Activated CD8-positive, alpha-beta memory T cell treated with anti-CD3 and anti-CD28 coated beads for 1 hour (primary cell): ENCODE measurements at places on chromosomes 2 and 18.

DNA sequence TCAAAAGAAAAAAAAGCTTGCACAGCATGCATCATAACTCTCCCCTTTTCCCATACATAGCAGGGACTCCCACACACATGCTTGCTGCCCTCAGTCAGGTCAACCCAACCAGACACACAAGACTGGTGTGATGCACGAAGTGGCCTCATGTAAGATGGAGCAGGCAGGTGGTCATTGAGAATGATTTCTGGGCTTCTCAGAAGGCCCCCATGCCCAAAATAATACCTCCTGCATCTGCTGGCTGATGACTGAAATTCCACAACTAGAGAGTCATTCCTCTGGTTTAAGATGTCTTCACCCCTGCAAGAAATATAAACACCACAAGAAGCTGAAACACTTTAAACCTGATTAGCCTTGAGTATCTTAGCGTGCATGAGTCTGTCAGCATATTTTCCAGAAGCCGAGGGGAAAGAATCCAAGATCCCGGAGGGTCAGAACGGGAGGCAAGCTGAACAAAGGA is 131.1 kb downstream of the AFF3 start:
- no peak for DNase-seq

DNA sequence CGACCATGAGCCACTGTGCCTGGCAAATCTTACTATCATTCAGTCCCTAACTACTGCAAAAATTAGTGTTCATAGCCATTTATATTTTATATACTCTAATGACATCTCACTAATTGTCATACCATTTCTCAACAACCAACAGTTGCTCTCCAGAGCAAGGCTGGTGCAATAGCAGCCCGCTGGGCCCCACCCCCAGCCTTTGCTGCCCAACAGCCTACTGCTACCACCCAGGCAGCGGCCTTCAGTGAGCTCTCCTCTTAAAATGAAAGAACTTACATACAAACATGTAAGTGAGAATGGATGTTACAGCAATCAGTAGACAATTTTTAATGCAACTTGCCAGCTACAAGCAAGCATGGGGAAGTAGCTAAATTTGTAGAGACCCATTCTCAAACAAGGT is 90.5 kb downstream of the HNRNPLL start:
- DNase-seq: no peak

GRCh38 chr2:794554-795241 is 117.5 kb upstream of the TMEM18 start:
- DNase-seq: no peak

DNA sequence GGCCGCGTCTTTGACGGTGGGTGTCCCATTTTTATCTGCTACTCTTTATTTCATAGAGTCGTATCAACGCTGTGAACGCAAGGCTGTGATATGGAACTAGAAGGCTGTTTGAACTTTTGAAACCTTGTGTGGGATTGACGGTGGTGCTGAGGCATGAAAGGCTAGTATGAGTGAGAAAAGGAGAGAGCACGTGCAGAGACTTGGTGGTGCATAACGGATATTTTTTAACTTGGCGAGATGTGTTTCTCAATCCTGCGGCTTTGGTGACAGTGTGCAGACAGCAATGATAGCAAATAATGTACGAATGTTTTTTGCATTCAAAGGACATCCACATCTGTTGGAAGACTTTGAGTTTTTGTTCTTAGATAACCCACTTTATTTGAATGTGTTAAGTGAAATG is 6.2 kb downstream of the HES6 start:
- DNase-seq: no peak

GRCh38 chr18:59238385-59238784 is 18.4 kb downstream of the GRP start:
- DNase-seq: no peak

GRCh38 chr2:98474979-98475632 is 30.4 kb downstream of the INPP4A start:
- no peak for DNase-seq

GRCh38 chr2:179022685-179023084 is 27.3 kb downstream of the CCDC141 start:
- no peak for DNase-seq

- DNase-seq: no peak
Observed at GRCh38 chr2:172293952-172294351, 133.4 kb upstream of the ITGA6 start.

GRCh38 chr2:115160531-115161080 is 718.2 kb downstream of the DPP10 start:
- no peak for DNase-seq

- no peak for DNase-seq
Observed at GRCh38 chr18:2338601-2339000, 232.7 kb downstream of the METTL4 start.

DNA sequence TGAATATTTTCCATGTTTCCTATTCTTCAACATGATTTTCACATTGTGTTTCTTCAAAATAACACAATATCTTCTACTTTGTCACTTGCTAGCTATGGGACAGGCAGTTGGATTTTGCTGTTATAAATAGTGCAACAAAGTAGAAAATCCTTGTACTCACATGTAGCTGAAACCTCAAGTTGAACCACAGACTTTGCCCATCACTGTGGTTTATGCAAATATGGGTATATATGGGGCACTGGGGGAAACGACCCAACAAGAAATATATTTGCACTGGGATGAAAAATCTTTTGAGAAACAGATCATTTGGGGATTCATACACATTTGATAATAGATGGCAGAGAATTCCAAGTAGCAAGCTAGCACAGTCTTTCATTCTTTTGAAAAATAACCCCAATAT is 486.3 kb upstream of the MAP2 start:
- no peak for DNase-seq

DNA sequence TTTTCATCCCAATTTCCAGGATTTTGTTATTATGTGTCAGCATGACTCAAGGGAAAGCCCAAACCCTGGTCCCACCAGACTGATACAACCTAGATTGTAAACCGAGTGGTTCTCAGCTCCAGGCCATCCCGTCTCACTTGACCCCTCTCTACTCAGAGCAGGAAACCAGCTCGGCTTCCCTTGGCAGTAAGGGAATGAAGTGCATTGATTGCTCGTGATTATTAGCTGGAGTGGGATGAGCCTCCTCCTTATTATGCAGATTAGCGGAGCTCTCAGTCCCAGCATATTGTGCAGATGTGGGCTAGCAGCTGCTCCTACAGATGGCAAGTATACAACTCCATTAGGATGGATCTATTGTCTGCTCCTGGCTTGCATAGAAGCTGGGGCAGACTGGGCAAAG is 167.6 kb downstream of the LNPK start:
- DNase-seq: no peak

- no peak for DNase-seq
Observed at GRCh38 chr2:238699307-238700116, 148.4 kb upstream of the TWIST2 start.

GRCh38 chr2:30894498-30895119 is 87.4 kb upstream of the CAPN13 start:
- no peak for DNase-seq

- no peak for DNase-seq
Observed at GRCh38 chr2:8169443-8169842, 512.4 kb upstream of the ID2 start.

- no peak for DNase-seq
Observed at GRCh38 chr18:54710074-54710899, 118.0 kb upstream of the RAB27B start.

DNA sequence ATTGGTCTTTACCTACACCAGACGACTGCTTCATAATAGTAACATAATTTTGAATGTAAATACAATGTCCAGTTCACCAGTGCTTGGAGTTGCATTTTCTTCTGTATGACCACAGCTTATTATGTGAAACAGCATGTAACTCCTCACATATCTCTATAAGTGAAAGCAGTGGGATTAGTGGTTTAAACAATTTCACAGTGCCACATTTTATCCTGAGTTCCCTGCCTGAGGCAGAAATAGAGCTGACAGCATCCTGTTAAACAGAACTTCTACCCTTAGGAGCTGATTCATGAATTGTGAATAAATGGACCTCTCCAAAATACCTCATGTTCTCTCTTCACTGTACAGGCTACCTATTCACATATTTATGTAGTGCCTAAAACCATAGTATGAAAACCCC is 542.3 kb upstream of the VWC2L start:
- no peak for DNase-seq

- no peak for DNase-seq
Observed at GRCh38 chr2:42933824-42934254, 141.5 kb upstream of the HAAO start.

DNA sequence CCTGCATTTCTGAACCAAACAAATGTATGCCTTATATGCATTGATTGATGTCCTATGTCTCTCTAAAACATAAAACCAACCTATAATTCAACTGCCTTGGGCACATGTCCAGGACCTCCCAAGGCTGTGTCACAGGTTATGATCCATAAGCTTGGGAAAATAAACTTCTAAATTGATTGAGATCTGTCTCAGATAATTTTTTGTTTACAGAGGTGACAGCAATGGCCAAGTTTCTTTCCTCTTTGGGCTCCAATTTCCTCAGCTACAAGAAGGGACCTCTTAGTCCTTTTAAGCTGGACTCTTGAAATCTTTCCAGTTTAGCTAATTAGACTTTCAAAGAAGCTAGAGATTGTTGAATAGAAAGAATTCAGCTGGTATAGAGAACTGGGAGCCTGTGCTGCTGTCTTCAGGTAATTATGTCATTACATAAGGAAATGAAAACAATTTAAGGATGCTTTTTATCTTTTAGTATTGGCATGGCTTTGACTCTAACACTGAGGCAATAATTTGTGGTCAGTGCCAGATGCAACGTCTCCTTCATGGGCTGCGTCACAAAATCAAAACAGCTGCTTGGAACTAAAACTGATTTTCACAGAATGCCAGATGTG is 412.1 kb upstream of the TRIB2 start:
- DNase-seq: no peak

- DNase-seq: no peak
Observed at GRCh38 chr2:2564300-2565078, 233.4 kb upstream of the MYT1L start.

GRCh38 chr2:163757814-163758213 is 22.0 kb upstream of the FIGN start:
- DNase-seq: no peak

- DNase-seq: no peak
Observed at GRCh38 chr2:96152304-96153161, 7.3 kb upstream of the DUSP2 start.

- no peak for DNase-seq
Observed at GRCh38 chr2:64400733-64401528, 53.0 kb upstream of the LGALSL start.

- no peak for DNase-seq
Observed at GRCh38 chr2:105873281-105873680, 128.6 kb downstream of the NCK2 start.

- DNase-seq: no peak
Observed at GRCh38 chr2:14720739-14721138, 88.2 kb downstream of the LRATD1 start.

- DNase-seq: no peak
Observed at GRCh38 chr2:47003641-47004427, 88.2 kb upstream of the MCFD2 start.

DNA sequence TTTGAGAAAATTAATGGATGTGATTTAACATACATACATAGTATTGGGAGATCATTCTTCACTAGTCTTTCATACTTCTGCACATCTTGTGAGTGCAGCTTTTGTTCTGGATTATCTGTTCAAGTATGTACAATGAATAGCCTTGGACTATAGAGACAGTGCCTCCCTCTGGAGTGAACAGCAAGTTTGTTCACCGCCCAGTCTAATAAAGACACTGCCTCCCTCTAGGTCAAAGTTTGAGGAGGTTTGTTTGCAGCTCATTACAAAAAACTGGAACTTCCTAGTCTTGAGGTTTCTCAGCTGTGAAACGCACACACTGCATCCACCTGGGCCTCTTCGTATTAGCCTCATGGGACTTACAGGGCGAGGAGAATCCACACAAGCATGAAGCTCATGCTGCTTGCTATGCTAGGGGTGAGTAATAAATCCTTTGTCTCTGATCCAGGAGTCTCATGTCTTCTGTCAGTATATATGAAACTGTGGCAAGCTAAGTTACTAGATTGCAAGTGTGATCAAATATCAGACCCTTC is 26.0 kb upstream of the LAPTM4A start:
- no peak for DNase-seq

- DNase-seq: no peak
Observed at GRCh38 chr18:3547891-3548615, 98.1 kb downstream of the TGIF1 start.

GRCh38 chr2:105129722-105130232 is 91.9 kb downstream of the MRPS9 start:
- DNase-seq: no peak

- no peak for DNase-seq
Observed at GRCh38 chr2:166126007-166126639, 1.7 kb downstream of the SCN1A start.

DNA sequence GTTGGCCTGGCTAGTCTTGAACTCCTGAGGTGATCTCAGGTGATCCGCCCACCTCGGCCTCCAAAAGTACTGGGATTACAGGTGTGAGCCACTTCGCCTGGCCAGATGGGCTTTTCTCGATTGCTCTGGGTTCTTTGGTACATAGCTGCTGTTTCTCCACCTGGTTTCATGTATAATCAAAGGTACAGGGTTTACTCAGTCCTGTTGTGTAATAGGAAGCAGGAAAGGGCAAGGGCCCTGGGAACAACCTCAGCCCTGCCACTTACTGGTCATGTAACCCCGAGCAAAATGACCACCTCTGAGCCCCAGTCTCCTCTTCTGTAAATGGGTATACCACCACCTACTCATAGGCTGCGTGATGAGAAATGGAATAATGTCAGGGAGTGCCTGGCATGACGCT is 34.0 kb downstream of the RMC1 start:
- DNase-seq: no peak

DNA sequence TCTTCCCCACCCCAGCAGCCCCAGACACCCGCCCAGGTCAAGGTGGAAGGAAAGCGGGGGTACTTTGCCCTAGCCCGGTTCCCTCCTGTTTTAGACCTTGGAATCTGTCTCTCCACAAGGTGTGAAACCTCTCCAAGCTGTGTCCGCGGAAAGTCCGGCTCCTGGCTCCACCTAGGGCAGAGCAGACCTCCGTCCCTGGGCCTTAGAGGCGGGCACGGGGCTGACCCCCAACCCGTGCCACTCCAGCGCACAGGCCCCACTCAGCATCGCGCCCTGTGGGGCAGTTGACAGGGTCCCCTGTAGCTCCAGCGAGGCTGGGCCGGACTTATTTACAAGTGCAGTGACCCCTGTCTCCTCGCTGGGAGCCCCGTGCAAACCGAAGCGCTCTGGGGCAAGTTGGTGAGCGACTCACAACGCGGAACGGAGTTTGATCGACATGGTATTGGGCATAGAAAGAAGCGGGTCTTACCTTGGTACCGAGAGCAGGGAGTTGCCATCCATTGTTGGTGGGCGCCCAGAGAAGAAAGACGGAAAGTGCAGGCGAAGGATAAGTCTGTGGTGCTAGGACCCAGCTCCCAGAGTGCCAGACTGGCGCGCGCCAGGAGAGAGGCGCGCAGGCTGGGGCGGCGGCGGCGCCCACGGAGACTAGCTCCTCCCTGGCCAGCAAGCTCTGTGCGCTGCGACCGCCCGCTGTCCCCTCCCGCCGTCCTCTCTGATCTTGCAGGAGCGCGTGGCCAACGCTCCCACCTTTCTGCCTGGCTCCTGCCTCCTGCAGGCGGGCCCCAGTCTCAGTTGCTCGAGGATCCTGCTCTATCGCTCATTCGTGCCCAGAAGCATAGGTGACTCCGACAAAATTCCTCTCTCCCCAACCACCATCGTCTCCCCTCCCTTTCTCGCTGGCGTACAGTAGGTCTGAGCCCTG is at the start of gene SPHKAP:
SPHKAP (minus strand) TSS at position 590 of the 922 bp plus-strand sequence; CDS start at position 501, 89 bp downstream.
- DNase-seq: no peak

GRCh38 chr2:66890166-66890742 is 455.3 kb downstream of the MEIS1 start:
- DNase-seq: no peak

GRCh38 chr2:54504866-54505265 is 48.7 kb downstream of the SPTBN1 start:
- DNase-seq: no peak

- no peak for DNase-seq
Observed at GRCh38 chr2:230077851-230078547, 9.3 kb upstream of the SLC16A14 start.
